H7 (cell line): ENCODE measurements at places on chromosomes 4 and X. TPM values are rescaled to one million over a fixed set of nuclear protein-coding genes. Genes with fewer than 3 reads are reported as not detected.
A peak's percentile ranks its signal among the peaks of the same experiment; 100 is the strongest.

- no peak for DNase-seq
Measured at GRCh38 chr4:1776521-1777161, 16.5 kb upstream of the FGFR3 start.

DNA sequence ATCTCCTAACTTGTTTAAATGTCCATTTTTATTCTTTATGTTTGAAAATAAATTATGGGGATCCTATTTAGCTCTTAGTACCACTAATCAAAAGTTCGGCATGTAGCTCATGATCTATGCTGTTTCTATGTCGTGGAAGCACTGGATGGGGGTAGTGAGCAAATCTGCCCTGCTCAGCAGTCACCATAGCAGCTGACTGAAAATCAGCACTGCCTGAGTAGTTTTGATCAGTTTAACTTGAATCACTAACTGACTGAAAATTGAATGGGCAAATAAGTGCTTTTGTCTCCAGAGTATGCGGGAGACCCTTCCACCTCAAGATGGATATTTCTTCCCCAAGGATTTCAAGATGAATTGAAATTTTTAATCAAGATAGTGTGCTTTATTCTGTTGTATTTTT, 27.6 kb downstream of the NUDT6 start:
- no peak for DNase-seq

Gene NPY2R
- total RNA-seq, result 0.04 TPM in 1 of 2 replicates, not detected in the other

GRCh38 chr4:3442959-3443749, 1.4 kb downstream of the HGFAC start:
- peak; percentile 99 for DNase-seq

GRCh38 chrX:27966492-27966891, 14.8 kb downstream of the DCAF8L1 start:
- DNase-seq, result no peak

DNA sequence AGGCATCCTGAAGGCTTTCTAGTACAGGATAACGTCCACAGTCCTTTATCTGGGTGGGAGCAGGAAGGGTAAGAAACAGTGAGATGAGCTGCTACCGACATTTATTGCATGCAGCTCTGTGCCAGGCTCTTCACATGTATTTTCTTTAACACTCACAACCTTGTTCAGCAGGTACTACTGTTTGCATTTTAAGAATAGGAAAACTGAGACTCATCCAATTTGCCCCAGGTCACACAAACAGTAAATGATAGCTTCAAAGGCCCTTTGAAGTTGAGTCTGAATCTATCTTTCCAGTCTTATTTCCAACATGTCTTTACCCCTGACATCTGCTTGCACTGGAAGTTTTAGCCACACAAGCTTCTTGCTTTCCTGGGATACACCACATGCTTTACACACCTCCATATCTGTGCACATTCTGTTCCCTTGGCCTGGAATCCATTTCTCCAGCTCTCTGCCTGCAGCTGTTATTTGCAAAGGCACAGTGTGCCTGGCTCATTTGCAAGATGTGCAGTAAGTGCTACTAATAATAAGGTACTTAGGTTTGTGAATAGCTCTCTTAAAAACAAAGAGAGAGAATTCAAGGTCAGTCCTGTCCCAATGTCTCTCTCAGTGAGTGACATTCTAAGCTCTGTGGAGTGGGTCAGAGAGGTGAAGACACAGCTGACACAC, 61.2 kb downstream of the METTL14 start:
- DNase-seq, result no peak
